Stimulated activated CD8-positive, alpha-beta memory T cell treated with anti-CD3 and anti-CD28 coated beads, Interleukin-7, amount 100 ng/mL, for 1 hour (primary cell): ENCODE measurements at places on chromosomes 2 and 18.

GRCh38 chr2:24855022-24855622 is 61.9 kb downstream of the CENPO start:
- DNase-seq: no peak

DNA sequence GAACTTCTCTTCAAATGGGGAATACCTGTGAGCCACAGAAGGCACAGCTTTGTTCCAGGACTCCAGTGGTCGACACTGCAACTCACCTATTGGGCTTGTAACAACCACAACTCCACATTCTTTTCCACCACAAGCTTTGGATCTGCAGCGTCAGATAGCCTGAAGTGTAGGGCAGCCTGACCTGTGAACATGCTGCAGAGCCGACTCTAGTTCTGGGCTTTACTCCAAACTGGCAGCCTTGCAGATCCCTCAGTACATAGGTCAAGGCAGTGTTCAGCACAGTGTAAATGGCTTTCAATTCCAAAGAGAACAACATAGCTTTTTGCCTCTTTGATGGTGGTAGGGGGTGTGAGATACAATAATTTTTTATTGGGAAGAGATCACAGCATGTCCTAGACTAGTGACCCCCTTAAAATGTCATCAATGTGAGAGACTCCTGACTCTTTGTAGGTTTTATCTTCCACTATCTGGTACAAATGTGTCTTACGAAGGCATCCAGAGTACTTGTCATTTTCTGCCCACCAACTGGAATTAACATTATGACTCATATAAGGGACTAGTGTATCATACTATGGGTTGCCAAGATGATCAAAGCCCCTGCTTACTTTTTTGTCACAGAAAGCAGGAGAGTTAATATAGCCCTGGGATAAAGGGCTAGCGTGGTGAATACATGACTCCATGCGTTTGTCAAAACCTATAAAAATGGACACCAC is 149.8 kb downstream of the COPS8 start:
- DNase-seq: no peak

DNA sequence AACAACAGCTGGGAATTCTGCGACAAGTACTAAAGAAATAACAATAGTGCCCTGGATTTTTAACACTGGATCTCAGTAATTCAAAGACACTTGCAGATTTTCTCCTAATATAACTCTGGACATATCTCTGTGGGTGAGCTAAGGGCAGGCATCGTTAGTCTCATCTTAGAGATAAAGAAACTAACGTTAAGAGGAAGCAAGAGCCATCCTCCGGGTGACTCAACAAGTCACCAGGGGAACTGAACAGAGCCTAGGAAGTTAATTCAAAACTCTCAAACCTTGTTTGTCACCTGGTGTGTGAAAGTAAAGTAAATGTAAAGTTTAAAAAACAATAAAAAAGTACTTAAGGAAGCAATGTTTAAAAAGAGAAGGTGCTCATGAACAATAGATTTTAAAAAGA is 41.6 kb upstream of the NRP2 start:
- no peak for DNase-seq

DNA sequence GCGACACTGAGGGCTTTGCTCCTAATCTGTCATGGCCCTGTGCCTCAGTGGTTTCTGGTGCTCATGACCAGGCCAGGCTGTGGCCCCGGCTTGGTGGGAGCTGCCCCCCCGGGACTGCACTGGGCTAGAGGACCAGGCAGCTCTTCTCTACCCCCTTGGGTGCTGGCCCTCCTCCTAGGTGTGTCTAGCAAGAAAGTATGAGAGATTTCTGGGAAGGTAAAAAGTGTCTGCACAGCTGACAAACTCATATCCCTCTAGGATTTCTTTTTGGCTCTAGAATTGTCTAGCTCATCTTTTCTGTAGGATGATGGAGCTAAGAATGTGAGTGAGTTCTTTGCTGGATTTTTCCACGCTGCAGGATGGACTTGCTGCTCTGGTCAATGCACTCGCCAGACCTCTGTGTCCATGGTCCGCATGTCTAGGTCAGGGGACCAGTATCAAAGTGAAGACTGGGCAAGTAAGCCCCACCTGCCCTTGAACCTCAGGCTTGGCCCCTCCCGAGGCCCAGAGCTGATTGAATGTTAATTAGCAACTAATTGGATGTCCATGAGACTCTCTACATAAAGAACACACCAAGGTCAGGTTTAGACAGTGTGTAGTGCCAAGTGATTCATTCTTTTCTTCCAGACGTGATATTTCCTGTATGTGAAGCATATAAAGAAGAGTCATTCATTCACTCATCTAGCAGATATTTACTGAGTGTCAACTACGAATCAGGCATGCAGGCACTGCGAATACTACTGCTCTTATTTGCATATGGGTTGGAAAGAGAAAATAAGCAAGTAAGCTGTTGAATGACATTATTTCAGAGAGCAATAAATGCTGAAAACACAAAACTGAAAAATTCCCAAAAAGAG is 15.6 kb upstream of the PSD4 start:
- no peak for DNase-seq

DNA sequence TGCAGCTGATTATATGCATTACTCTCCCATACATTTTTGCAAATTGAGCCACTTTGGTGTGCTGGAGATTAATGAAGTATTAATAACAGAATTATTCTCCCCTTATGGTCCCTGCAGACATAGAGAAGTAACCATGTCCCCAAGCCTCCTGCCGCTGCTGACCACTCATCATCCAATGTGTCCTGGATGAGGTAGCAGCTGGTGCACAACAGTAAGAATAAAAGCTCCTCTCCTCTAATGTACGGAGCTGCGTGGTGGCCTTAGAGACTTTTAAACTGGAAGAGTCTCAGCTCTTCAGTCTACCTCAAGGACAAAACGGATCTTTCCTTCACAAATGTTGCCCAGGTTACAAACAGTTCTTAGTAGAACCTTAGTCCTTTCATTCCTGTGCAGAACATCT is 37.7 kb downstream of the TPO start:
- no peak for DNase-seq

DNA sequence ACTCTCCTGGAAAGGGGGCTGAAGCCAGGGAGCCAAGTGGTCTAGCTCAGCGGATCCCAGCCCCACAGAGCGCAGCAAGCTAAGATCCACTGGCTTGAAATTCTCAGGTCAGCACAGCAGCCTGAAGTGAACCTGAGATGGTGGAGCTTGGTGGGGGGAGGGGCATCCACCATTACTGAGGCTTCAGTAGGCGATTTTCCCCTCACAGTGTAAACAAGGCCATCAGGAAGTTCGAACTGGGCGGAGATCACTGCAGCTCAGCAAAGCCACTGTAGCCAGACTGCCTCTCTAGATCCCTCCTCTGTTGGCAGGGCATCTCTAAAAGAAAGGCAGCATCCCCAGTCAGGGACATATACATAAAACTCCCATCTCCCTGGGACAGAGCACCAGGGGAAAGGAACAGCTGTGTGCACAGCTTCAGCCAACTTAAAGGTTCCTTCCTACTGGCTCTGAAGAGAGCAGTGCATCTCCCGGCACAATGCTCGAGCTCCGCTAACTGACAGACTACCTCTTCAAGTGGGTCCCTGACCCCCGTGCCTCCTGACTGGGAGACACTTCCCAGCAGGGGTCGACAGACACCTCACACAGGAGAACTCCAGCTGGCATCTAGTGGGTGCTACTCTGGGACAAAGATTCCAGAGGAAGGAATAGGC is 282.3 kb upstream of the EPC2 start:
- DNase-seq: no peak

- DNase-seq: no peak
Measured at GRCh38 chr2:31785876-31786275, 205.1 kb upstream of the SRD5A2 start.
